PC-9 (cell line): ENCODE measurements at places on chromosomes 1 and 21. TPM values are rescaled to one million over a fixed set of nuclear protein-coding genes. Genes with fewer than 3 reads are reported as not detected.

The CNR2 gene
- not detected in 2 replicates for total RNA-seq

- H3K36me3 ChIP-seq = no peaks in the 10 kb centered on the region
- no peak overlapping the region for H3K4me3 ChIP-seq
- H3K27me3 ChIP-seq = peaks cover 52% of the 10 kb centered on the region
- no peak for DNase-seq
These were observed 23.1 kb downstream of the LGR6 start for GRCh38 chr1:202216691-202217090.

- peaks cover 13% of the 10 kb centered on the region; the same call in 1 of the 2 replicates for H3K4me1 ChIP-seq
- H3K27ac ChIP-seq = no peak overlapping the region
- H3K4me3 ChIP-seq = no peak overlapping the region
- H3K36me3 ChIP-seq = no peaks in the 10 kb centered on the region
These were observed 23.2 kb downstream of the TNNT2 start for GRCh38 chr1:201354151-201354900.

DNA sequence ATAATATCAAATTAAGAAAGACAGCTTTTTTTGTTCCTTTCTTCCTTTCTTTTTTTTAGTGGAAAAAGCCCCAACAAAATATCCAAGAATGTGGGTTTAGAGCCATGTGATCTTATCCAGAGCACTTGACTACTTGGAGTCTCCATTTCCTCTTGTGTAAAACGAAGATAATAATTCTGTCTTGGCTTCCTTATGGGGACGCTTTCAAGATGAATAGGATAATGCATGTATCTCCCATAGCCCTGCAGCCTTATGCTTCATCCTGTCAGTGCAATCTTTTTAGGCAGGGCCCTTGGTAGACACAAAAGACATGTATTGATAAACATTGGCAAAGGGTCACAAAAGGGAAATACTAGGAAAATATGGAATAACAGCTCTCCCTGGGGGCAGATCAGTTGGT, 34.8 kb downstream of the ZBTB18 start:
- H3K36me3 ChIP-seq = no peaks in the 10 kb centered on the region
- H3K4me3 ChIP-seq = no peak overlapping the region
- H3K27me3 ChIP-seq = no peaks in the 10 kb centered on the region
- DNase-seq = no peak
- H3K4me1 ChIP-seq = peaks cover 5% of the 10 kb centered on the region

GRCh38 chr1:247243524-247244137, 12.2 kb upstream of the VN1R5 start:
- no peak overlapping the region for H3K27ac ChIP-seq
- H3K4me3 ChIP-seq = no peak overlapping the region
- H3K27me3 ChIP-seq = no peaks in the 10 kb centered on the region
- no peaks in the 10 kb centered on the region for H3K4me1 ChIP-seq

GRCh38 chr1:167893798-167894197, 20.1 kb downstream of the ADCY10 start:
- no peaks in the 10 kb centered on the region for H3K4me1 ChIP-seq
- H3K4me3 ChIP-seq = no peak overlapping the region
- DNase-seq = no peak
- H3K27me3 ChIP-seq = no peaks in the 10 kb centered on the region
- no peaks in the 10 kb centered on the region for H3K36me3 ChIP-seq
- H3K27ac ChIP-seq = no peak overlapping the region

GRCh38 chr1:38258085-38258627, 211.6 kb upstream of the POU3F1 start:
- no peak overlapping the region for H3K4me3 ChIP-seq
- H3K27ac ChIP-seq = no peak overlapping the region
- DNase-seq = no peak
- no peaks in the 10 kb centered on the region for H3K4me1 ChIP-seq
- peaks cover 86% of the 10 kb centered on the region for H3K27me3 ChIP-seq

DNA sequence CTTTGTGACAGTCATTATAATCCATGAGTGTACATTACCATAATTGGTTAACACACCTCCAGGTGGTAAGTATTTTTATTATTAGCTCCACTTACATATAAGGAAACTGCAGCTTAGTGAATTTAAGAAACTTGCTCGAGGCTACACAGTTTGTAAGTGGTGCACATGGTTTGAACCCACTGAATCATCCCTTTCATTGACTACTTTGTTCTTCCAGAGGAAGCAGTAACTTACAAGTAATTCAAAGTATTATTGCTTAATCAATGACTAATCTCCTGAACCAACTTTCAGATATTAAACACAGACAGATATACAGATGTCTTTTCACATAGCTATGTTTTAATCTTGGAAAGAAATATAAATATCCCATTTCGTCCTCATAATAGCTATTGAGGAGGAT, 18.7 kb upstream of the CLDN8 start:
- H3K27ac ChIP-seq = peak overlapping the region; percentile 79
- no peak for DNase-seq
- no peaks in the 10 kb centered on the region for H3K27me3 ChIP-seq
- no peaks in the 10 kb centered on the region; the same call in 1 of the 2 replicates for H3K36me3 ChIP-seq
- H3K4me1 ChIP-seq = peaks cover 23% of the 10 kb centered on the region
- no peak overlapping the region for H3K4me3 ChIP-seq

- no peaks in the 10 kb centered on the region for H3K4me1 ChIP-seq
- H3K27ac ChIP-seq = no peak overlapping the region
- H3K4me3 ChIP-seq = no peak overlapping the region
- DNase-seq = no peak
- no peaks in the 10 kb centered on the region for H3K36me3 ChIP-seq
- H3K27me3 ChIP-seq = no peaks in the 10 kb centered on the region
These were observed 148.2 kb downstream of the FCRL5 start for GRCh38 chr1:157404063-157404501.

- H3K36me3 ChIP-seq = no peaks in the 10 kb centered on the region
- H3K4me1 ChIP-seq = no peaks in the 10 kb centered on the region
- no peak overlapping the region for H3K4me3 ChIP-seq
- no peak for DNase-seq
These were observed 117.2 kb downstream of the PCP4 start for GRCh38 chr21:39984286-39984991.

DNA sequence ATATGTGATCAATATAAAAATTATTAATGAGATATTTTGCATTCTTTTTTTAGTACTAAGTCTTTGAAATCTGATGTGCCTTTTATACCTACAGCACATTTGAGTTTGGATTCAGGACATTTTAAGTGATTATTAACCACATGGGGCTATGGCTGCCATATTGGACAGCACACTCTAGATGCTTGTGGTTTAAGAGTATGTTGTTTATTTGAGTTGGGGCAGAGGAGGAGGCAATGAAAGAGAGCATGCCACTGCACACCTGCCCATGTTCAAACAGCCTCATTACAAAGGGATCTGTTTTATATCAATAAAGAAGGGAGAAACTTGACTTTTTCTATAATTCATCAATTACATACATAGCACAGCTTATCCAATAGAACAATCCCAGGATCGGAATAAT, 99.4 kb upstream of the EDEM3 start:
- H3K36me3 ChIP-seq = no peaks in the 10 kb centered on the region
- DNase-seq = no peak
- no peak overlapping the region for H3K27ac ChIP-seq

The ACKR1 gene
- total RNA-seq = not detected in 2 replicates

The TDRD5 gene
- total RNA-seq = not detected in 2 replicates

The SPATA46 gene
- total RNA-seq = not detected in 2 replicates

The TOMM40L gene
- 4.3 and 6.7 TPM in 2 replicates for total RNA-seq

DNA sequence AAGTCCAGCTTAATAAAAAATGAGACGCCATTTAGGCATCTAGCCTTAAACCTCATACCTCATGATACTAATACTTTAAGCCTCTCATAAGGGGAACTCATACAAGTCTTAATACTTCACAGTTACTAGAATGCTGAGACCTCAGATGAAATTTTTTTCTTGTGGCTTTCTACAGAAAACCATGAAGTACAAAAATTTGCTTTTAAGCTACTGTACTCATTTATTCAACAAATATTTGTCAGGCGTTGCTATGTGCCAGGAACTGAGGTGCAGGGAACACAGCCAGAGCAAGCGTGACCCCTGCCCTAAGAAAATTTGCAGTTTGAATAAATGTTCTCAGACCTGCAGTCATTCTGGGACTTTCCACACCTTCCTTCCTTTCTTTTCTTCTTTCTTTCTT, 150.6 kb downstream of the MRPL39 start:
- DNase-seq = no peak
- no peak overlapping the region for H3K4me3 ChIP-seq
- H3K27ac ChIP-seq = no peak overlapping the region
- H3K27me3 ChIP-seq = no peaks in the 10 kb centered on the region
- H3K36me3 ChIP-seq = no peaks in the 10 kb centered on the region
- H3K4me1 ChIP-seq = no peaks in the 10 kb centered on the region
